ENCODE measurements at places on chromosomes 4 and X.

- DNase-seq, result no peak
Measured at GRCh38 chrX:126164226-126164625, 1.9 kb downstream of the DCAF12L2 start.

DNA sequence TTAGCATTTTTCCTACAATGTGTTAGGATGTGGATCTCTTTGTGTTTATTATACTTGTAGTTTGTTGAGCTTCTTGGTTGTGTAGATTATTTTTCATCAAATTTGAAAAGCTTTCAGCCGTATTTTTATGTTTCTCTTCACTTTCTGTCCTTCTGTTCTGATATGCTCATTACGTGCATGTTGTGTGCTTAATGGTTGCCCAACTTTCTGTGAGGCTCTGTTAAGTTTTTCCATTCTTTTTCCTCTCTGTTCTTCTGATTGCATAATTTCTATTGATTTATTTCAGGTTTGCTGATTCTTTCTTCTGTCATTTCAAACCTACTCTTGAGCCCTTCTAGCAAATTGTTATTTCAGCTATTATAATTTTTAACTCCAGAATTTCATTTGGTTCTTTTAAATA, 478.2 kb downstream of the IL1RAPL1 start:
- no peak for DNase-seq

- no peak for DNase-seq
Measured at GRCh38 chrX:153019166-153019565, 25.2 kb upstream of the PNMA5 start.

GRCh38 chr4:8320386-8320750, 50.8 kb downstream of the HTRA3 start:
- peak; percentile 60 for DNase-seq

DNA sequence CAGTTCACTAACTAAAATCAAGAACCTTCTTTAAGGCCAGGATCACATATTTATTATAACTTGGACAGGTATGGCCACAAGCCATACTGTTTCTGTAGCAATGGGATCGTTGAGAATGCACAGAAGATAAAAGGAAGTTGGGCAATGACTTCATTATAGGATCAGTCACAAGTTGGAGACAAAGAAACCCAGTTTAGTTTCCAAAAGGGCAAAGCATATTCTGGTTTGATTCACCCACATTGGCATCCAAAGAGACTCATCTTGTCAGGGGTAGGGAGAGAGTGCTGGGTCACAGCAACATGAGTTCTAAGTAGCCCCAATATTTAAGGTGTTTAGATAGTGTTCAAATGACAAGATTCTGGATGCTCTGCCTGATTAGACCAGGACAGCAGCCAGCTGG, 317.1 kb upstream of the GALNT7 start:
- no peak for DNase-seq

- no peak for DNase-seq
Measured at GRCh38 chr4:37665333-37666320, 20.5 kb downstream of the RELL1 start.

- DNase-seq, result no peak
Measured at GRCh38 chr4:76283900-76284299, 22.6 kb upstream of the STBD1 start.

- no peak for DNase-seq
Measured at GRCh38 chrX:112678831-112679230, 907 bp downstream of the LHFPL1 start.

- no peak for DNase-seq
Measured at GRCh38 chrX:28854637-28855036, 267.4 kb downstream of the IL1RAPL1 start.

DNA sequence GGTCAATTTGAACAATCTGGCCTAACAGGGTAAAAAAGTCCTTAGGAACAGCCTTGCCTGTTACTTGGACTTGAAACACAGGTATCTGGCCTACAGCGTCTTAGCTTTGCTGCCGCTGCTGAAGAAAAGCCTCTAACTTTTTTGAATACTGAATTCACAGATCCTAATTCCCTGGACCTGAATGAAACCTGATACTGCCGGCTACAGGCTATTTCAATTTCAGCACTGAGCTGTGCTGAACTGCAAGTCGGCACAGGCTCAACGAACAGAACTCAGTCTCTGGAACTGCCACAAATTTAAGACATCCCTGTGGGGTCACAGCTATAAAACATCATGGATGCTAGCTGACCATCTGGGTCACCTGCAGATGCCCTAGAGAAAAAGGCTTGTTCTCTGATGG, 7.2 kb downstream of the NR0B1 start:
- DNase-seq, result no peak

- no peak for DNase-seq
Measured at GRCh38 chr4:102586644-102587021, 85.5 kb downstream of the NFKB1 start.

GRCh38 chrX:51456814-51457213, 39.6 kb downstream of the NUDT11 start:
- no peak for DNase-seq

GRCh38 chrX:136496186-136496763, 1.1 kb upstream of the HTATSF1 start:
- DNase-seq, result no peak

- no peak for DNase-seq
Measured at GRCh38 chrX:151958101-151958500, 16.4 kb downstream of the GABRE start.

DNA sequence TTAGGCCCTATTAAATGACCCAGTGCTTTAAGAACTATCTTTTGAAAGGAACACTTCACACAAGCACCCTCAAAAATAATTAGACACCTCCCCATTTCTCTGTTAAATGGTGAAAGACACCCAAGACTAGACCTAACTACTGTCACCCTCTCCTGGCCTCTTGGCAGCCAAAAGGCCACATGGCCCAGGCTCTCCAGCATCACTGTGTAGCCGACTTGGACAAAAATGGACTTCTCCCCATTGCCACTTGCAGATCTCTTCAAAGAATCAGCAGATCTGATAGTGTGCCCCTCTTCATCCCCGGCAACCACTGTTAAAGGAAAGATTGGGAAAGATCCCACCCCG, 2.0 kb downstream of the MID1IP1 start:
- no peak for DNase-seq

DNA sequence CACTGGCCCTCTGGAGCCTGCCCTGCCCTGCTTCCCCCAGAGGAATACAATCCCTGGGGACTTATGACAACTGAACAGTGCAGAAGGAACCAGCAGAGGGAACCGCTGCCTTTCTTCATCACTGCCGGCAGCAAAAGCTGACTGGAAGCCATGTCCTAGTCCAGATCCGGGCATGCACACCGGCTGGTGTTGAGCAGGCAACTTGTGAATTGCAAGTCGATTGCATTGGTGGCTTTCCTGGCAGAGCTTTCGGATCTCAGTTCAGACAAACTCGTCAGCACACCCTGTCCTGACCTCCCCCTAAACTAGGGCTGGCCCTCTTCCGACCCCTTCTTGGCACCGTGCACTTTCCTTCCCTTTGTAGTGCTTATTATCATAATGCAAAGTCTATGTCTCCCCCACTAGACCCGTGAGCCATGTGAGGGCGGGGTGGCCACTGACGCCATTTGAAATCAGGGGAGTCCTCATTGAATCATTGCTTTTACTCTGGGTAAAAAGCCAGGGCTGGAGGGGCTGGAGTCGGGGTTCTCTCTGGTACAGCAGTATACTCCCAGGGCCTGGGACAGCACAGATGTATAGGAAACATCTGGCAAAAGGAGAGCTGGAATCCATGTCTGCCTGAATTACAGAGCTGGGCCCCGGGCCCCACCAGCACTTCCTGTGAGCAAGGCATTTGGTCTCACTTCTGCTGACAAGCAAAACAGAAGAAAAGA, 1.8 kb downstream of the ARHGAP4 start:
- no peak for DNase-seq

DNA sequence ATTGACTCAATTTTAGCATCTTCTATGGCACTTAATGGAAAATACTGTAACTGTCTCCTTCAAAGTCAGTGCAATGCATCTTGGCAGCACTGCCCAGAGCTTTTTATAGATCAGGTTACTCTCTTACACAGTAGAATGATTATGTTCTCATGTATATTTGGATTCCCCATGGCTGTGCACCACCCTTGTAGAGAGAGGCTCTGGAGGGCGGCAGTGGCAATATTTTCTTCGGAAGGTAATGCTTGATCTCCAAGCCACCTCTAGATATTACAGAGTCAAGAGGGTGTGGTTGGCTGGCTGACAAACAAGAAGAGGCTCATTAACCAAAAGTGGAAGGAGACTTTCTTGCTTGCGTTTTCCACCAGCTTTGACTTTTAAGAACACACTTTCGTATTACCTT, 72.8 kb upstream of the ARSJ start:
- no peak for DNase-seq

DNA sequence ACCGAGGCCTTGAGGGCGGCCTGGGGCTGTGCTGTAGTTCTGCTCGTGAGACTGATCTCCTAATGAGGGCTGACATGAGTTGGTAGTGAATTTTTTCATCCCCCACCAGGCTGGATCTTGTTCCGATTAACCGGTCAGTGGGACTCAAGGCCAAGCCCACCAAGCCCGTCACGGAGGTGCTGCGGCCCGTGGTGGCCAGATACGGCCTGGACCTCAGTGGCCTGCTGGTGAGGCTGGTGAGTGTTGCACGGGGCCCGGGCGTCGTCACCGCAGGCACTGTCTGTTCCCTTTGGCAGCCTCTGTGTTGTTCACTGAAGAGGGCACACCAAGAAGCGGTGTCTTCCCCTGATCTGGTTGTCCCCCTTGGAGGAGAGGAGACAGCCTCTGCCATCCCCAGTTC, 18.4 kb upstream of the HGFAC start:
- no peak for DNase-seq

DNA sequence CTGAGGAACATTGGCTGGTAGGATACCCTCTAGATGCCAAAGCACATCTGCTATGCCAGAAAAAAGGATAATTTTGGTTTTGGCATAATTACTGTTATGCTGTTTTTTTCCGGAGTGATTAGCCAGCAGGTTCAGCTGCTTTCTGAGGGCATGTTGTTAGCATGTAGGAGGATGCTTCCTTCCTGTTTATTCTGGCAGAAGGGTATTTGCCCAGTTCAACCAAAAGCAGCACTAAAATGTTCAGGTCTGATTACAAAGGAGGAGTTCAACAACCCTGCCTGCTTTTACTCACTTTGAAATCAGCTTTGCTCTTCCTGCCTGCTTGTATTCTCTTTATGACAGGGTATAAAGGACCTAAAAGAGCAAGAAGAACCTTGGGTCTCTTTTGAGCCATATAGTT, 21.9 kb downstream of the ERCC6L start:
- no peak for DNase-seq

DNA sequence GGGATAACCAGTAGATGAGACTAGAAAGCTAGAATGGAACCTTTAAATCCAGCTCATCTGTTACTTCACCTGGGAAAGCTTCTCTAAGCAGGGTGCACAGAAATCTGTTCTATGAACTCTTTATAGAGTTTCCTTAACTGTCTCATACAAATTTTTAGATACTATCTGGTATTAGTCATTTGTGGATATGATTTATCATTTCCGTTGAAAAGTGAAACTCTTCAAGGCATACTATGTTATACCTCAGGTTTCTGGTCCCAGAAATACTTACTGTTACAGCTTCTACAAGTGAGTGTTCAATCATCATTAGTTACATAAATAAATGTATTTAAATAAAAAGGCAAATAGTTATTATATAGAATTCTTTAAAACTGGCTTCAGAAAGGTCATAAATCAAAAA, 298.3 kb upstream of the AGA start:
- DNase-seq, result no peak

- no peak for DNase-seq
Measured at GRCh38 chr4:110898290-110898689, 275.4 kb upstream of the PITX2 start.

GRCh38 chrX:14694611-14695010, 165.3 kb downstream of the GLRA2 start:
- DNase-seq, result no peak

- DNase-seq, result no peak
Measured at GRCh38 chr4:60544981-60545380, 655.1 kb upstream of the ADGRL3 start.

DNA sequence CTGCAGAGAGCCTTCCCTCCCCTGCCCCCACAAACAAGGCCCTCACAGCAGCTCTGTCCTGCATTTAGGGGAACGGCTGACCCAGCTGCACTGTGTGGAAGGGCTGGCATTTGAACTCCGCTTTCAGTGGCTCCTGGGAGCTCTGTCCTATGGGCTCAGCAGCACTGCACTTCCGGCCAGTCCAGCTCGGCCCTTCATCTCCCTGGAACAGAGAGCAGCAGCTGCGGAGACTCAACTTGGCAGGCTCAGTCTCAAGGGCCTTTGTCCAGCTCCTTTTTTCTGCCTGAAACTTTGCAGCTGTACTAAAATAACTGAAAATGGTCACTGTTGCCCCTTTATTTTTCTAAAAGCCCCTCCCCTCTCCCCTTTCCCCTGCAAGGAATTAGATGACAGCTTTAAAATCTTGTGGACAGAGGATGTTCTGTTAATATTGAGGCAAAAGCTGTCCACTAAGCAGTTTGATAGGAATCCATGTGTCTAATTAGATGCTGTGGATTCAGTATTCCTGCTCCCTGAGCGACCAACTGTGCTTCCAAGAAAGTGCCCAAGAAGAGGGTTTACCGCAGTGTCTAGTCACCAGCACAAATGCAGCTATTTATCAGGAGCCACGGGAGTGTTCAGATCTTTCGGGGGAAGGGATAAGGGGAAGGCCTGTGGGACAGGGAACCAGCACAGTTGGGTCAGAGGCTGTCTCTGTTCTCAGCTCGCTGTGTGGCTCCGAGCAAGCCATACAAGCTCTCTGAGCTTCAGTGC, 133.1 kb downstream of the AFAP1 start:
- DNase-seq, result peak; percentile 45

GRCh38 chr4:187921946-187922623, 73.5 kb upstream of the ZFP42 start:
- no peak for DNase-seq

DNA sequence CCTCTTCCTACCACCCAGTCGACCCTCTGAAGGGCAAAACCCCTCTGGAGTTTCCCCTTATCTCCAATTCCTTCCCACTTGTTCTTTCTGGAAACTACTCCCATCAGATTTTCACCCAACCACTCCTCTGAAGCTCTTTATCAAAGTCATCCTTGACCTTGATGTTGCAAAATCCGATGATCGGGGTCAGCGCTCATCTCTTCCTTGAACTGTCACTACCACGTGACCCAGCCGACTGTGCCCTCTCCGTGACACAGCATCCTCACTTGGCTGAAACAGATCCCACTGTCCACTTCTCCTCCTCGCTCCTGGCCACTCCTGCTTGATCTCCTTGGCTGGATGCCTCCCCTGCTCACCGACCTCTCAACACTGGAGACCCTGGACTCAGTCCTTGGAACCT, 1.1 kb downstream of the CFAP99 start:
- no peak for DNase-seq

GRCh38 chrX:125202591-125203248, 117.0 kb upstream of the TEX13C start:
- DNase-seq, result peak; percentile 25

- DNase-seq, result no peak
Measured at GRCh38 chr4:8921465-8921864, 49.8 kb upstream of the HMX1 start.

DNA sequence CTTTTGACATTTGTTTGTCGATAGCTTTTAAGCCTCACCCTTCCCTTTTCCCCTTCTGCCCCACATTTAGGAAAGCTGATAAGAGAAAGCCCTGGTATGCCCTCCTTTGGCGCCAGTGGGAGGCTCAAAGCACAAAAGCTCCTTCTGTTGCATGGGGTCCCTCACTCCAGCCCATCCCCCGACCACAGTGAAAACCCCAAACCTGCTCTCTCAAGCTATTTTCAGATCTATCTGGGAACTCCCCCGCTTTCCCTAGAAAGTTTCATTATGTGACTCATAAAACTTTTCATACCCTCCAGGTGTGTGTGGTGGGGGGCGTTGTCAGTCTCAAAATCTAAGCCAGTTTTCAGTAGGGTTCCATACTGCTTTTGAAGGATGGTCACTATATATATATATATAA, 259.0 kb upstream of the PCDH7 start:
- peak; percentile 31 for DNase-seq

- no peak for DNase-seq
Measured at GRCh38 chr4:186819342-186820086, 95.9 kb upstream of the FAT1 start.

Data from H9 (cell line).